ENCODE measurements at places on chromosomes 11 and 22.

GRCh38 chr22:27982630-27983180 lies 63.6 kb upstream of the PITPNB start:
- DNase-seq: no peak

- no peak for DNase-seq
Measured at GRCh38 chr11:126371595-126371994, 16.1 kb downstream of the ST3GAL4 start.

DNA sequence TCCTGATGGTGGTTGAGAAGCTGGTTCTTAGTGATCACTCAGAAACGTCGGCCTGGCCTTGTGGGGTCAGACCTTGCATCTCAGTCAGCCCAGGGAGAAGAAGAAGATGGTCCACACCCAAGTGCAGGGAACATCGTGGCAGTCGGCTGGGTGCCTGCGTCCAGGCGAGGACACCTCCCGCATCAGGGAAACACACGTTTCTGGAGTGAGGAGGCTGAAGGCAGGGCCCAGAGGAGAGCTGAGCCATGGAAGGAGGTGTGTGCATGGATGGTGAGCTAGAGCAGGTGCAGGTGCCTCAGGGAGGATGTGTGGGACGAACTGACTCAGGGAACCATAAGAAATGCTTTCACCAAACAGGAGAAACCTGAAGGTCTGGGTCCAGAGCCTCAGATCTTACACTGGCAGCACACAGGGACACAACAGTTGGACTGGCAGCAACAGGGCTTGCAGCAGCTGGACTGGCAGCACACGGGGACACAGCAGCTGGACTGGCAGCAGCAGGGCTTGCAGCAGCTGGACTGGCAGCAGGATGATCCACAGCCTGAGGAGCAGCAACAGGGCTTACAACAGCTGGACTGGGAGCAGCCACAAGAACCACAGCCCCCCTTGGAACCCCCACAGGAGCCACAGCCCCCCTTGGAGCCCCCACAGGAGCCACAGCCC lies 632 bp downstream of the KRTAP5-2 start:
- no peak for DNase-seq

GRCh38 chr11:105456950-105457349 lies 152.9 kb upstream of the GRIA4 start:
- no peak for DNase-seq

GRCh38 chr11:93526346-93526633 lies 16.9 kb downstream of the SMCO4 start:
- no peak for DNase-seq

GRCh38 chr11:12278766-12279671 lies 98.4 kb upstream of the PARVA start:
- no peak for DNase-seq

- no peak for DNase-seq
Measured at GRCh38 chr11:28132548-28132947, 24.4 kb downstream of the METTL15 start.

Data from activated T-helper 1 cell treated with Interleukin-2 at 50 U/mL for 16 hours (primary cell).